Stimulated activated naive CD4-positive, alpha-beta T cell (primary cell): ENCODE measurements at places on chromosomes 3 and 15.

DNA sequence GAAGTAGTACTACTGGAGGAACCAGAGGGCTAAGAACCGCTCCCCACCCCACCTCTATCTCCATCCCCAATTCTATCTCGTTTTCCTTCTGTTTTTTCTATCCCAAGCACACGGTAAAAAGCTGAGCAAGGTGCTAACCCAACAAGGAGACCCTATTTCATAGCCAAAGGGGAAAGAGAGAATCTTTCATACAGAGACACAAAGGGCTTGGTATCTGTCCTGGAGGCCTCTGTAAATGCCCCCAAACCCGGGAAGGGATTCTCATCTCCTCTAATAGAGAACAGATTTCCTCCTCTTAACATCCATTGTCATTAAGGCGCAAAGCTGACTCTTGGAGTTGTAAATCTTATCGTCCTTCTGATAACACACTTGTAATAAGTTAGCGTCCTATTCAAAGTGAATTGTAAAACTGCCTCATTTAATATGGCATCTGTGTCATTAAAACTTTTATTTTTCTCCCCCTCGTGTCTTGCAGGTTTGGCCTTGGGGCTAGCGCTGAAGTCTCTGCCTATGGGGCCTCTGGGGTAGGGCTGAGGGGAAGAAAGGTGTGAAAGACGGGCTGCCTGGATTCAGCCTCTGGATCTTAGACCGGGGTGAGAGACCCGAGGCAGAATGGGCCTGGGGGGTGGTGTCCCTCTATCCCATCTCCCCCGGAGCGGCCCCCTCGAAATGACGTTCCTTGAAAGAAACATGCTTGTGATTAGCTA is 12.1 kb downstream of the NR2F2 start:
- no peak for DNase-seq

- no peak for DNase-seq
These were observed 23.5 kb upstream of the SPATA12 start for GRCh38 chr3:57036952-57037351.

GRCh38 chr15:92402751-92403150 is 9.1 kb downstream of the ST8SIA2 start:
- DNase-seq = no peak

DNA sequence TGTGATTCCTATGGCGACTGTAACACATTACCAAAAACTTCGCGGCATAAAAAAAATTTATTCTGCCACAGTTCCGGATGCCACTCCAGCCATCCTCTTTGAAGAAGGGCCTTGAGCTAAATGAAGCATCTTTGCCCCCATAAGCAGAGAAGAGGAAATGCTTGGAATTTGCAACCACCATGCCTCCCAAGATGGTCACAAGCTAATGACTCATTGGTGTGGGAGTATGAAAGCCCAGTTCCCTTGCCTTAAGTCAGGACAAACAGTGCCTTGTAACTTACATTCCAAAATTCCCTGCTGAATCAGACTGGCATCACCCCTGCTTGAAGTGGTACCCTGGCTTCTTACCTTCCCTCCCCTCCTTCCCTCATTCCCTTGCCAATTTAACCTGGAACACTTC is 1077.4 kb downstream of the EPHA3 start:
- DNase-seq = no peak

DNA sequence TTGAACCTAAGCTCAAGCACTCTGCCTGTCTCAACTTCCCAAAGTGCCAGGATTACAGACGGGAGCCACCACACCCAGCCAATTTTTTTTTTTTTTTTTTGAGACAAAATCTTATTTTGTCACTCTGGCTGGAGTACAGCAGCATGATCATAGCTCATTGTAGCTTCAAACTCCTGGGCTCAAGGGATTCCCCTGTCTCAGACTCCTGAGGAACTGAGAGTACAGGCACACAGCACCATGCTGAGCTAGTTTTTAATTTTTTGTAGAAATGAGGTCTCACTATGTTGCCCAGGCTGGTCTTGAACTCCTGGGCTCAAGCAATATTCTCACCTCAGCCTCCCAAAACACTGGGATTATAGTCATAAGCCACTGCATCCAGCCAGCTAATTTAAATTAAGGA is 36.8 kb upstream of the SUCLG2 start:
- no peak for DNase-seq

DNA sequence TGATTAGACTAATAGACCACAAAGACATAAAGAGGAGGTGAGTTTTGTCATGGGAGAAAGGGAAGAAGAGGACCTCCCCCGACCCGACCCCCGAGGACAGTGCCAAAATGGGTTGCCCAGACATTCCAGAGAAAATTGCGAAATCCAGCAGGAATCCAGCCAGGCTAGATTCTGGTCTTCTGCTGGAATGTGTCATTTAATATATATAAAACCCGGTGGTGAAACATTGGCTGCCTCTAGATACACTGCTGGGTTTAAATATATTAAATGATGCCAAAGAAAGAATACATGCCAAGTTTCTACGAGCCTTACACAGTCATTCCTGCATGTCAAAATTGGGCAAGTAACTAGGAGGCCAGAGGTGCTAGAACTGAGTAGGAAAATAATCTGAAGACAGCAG is 45.3 kb upstream of the SPESP1 start:
- DNase-seq = no peak

DNA sequence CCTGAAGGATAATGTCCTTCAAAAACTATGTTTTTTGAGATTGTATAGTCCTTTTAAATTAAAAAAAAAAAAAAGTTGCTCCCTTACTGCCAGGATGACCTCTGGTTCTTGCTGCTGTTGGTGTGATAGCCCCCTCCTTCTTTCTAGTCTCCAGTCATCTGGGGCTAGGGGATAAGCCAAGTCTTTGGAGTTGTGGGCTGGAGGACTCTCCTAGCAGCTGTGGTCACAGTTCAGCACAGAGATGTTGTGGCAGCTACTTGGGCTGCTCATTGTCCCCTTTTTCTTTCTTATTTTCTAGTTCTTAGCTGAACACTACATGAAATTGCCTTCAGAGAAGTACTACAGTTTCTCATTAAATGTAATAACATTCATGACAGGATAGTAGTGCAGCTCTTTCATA is 39.2 kb upstream of the APH1B start:
- no peak for DNase-seq

DNA sequence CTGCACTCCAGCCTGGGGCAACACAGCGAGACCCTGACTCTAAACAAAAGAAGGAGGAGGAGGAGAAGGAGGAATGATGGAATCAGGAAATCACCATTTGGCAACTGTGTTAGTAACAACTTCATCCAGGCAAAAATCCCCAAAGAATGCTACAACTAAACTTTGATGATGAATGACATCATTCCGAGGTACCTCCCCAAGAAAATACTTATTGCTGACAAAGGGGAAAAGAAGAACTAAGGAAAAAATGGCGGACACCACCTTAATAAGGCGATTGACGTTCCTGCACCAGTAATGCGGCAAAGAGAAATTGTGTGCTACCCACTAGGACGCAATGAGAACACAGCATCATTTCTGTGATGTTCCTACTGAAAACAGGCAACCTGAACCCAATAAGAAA is 78.2 kb upstream of the SLC6A11 start:
- no peak for DNase-seq

GRCh38 chr15:72758182-72758581 is 25.4 kb downstream of the ADPGK start:
- DNase-seq = no peak

DNA sequence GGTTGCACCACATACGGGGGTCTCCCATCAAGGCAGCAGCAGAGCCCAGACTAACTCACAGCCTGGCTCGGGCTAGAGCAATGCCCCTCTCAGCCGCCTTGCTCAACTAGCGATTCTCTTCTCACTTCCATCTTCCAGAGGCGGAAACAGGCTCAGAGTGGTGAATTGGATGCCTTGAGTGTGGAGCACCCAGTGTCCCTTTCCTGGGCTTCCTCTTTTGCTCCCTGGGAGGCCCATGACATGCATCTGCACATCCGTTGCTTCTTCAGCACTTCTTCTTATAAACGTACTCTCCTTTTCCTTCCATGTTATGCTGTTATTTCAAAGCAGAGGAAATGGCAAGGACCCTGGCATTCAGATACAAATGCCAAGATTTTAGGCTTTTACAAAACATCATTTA is 2.1 kb upstream of the IQSEC1 start:
- no peak for DNase-seq

GRCh38 chr3:38878646-38879045 is 62.6 kb upstream of the SCN10A start:
- DNase-seq = no peak

DNA sequence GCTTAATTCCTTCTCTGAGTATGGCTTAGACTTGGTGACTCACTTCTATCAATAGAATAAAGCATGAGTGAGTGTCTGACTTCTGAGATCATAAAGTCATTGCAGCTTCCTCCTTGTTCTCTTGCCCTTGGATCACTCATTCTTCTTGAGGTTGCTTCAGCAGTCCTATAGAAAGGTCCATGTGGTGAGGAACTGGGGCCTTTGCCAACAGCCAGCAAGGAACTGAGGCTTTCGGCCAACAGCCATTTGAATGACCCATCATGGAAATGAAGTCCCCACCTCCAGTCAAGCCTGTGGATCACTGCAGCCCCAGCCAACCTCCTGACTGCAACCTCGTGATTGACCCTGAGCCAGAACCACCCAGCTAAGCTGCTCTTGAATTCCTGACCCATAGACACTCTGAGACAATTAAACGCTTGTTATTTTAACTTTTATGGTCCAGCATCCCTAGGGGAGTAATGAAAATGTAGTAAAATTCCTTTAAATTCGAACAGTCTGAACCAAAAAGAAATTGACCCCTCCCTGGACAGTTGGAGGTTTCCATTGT is 84.5 kb downstream of the WDR76 start:
- DNase-seq = no peak

GRCh38 chr3:13301286-13301987 is 118.7 kb downstream of the NUP210 start:
- no peak for DNase-seq

GRCh38 chr3:114687151-114687550 is 393.3 kb downstream of the TIGIT start:
- no peak for DNase-seq

GRCh38 chr15:75008629-75009326 is 13.4 kb downstream of the SCAMP5 start:
- DNase-seq = no peak

DNA sequence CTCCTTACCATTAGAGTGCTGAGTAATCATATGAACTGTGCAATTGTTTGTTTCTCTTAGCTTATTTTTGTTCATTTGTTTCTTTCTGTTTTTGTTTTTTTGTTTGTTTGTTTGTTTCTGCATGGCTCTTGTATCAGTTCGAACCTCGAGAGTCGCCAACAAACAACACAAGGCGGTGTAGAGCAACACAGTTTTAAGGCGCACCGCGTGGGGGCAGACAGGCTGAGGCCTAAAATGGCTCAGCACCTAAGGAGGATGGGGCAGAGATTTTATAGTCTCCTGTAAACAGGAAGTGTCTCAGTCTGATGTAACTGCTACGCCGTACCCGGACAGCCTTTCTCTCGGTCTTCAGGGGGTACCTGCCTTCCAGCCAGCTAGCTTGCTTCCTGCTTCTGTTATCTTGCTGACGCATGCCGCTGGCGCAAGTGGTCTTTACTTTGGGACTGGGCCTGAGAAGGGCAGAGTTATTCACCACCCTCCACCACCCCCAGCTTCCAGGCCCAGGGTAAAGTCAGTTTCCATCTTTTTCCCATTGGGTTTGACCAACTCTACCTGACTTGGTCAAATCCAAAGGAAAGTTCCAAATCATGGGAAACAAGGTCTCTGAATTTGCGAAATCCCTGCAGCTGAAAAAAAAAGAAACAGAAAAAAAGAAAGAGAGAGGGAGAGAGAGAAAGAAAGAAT is 25.8 kb upstream of the MFGE8 start:
- no peak for DNase-seq

GRCh38 chr3:163915280-163915679 is 1163.0 kb downstream of the SI start:
- DNase-seq = no peak

DNA sequence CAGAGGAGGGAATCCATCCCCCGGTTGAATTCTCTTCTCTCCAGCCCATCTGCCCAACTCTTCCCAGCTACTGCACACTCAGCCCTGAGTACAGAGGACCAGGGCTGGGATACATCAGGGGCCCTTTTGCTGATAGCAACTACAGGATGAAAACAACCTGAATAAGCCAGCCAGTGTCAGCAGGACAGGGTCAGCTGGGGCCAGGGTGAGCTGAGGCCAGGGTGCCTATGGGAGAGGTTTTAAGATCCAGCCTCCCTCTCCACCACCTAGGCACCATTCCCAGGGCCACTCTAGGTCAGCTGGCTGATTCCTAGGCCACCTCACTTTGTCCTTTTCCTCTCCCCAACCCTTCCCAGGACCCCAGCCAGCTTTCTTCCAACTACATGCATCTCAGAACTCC is 83.8 kb downstream of the MRPL46 start:
- DNase-seq = no peak

DNA sequence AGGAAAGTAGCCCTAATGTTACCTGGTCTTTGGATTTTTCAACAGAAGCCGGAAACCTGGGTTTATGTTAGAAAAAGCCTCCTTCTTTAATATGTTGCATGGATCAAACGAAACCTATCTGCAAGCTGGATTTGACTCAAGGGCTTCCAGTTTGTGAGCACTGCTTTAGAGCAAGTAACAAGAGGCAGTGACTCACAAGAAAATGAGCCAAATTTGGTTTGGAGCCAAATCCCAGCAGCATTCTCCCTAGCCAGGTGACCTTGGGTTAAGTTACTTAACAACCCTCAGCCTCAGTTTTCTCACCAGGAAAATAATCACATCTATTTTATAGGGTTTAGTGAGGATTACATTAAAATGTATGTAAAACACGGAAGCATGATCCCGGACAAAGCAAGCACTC is 215.2 kb upstream of the PRICKLE2 start:
- DNase-seq = no peak

DNA sequence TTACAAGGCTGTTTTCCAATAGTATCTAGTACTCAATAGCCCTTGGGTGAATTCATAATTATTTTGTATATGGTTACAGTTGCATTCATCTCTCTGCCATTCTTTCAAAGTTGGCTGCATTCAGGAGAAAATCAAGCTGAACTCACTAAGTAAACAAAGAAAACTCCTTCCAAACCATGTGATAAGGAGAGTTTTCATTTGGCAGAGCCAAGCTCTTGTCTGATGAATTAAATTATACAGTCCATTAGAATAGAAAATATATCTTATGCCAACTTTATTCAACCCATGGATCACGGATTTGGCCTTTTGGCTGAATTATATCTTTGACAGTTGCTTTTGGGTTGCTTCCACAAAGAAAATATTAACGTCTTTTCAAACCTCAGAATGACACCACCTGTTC is 272.3 kb upstream of the ROBO1 start:
- no peak for DNase-seq

- no peak for DNase-seq
These were observed 507.7 kb downstream of the IGSF11 start for GRCh38 chr3:118526758-118527513.

DNA sequence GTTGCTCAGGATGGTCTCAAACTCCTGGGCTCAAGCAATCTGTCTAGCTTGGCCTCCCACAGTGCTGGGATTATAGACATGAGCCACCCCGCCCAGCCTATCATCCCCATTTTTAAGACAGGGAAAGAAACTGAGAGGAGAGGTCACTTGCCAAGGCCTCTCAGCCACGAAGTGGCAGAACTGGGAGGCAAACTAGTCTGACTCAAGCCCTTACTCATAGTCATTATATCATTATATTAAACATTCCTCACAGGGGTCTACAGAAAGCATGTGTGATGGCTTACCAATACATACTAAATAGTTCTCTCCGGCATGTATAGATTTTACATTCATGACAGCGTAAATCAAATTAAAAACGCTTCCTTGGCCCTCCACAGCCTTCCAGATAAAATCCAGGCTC is 62.0 kb upstream of the ZBTB38 start:
- no peak for DNase-seq
